KG1 (cell line): ENCODE measurements at places on chromosomes 1 and 21.

DNA sequence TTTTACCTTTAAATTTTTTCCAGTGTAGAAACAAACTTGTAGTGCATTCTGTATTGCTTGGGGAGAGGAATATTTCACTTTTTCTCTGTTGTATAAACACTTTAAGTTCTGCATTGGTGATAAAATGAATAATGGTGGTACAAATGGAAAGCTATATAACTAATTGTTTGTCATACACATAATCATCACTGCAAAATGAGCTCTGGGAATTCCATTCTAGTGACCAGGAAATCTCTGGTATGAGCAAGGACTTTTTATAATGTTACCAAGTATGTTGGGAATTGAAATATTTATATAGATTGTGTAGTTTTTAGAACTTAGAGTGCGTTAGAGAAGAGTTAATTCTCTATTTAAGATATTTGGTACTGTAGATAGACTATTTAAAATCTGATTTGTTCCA is 5.0 kb upstream of the FMN2 start:
- no peak for DNase-seq

- DNase-seq: no peak
These were observed 861 bp upstream of the DRAXIN start for GRCh38 chr1:11690397-11691301.

GRCh38 chr1:203504400-203505250 is 10.7 kb downstream of the OPTC start:
- peak; percentile 46 for DNase-seq

GRCh38 chr1:171220081-171220420 is 28.2 kb upstream of the FMO1 start:
- DNase-seq: no peak

DNA sequence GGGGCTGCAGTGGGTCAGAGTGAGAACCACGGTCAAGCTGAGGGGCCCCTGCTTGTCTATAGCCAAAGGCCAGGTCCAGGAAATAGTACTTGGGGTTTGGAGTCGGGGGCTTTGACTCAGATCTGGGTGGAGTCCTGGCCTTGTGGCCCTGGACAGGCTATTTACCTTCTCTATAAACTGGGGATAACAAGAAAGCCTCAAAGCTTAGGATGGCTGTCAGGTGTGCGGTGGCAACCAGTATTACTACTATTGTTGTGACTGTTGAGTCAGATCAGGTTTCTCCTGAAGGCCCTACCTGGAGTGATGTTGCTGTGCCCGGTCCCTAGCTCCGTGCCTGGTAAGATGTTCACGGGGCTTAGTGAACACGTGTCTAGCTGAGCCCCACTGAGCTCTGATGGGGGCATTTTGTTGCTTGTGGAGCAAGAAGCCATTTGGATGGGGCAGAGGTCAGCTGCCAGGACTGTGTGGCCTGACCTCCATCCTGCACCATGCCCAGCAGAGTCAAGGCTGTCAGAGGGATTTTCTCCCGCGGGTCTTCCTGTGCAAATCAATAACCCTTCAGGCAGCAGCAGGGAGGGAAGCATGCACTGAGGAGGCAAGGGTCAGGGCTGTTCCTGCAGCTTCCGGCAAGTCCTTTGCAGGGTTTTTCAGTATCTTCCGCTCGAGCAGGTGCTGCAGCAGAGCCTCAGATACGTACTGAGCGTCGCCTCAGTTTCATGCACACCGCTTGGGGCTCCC is 170.3 kb downstream of the CAMTA1 start:
- no peak for DNase-seq

- no peak for DNase-seq
These were observed 20.2 kb downstream of the BTG2 start for GRCh38 chr1:203325418-203326091.

GRCh38 chr1:237170149-237170548 is 128.2 kb downstream of the RYR2 start:
- DNase-seq: no peak

DNA sequence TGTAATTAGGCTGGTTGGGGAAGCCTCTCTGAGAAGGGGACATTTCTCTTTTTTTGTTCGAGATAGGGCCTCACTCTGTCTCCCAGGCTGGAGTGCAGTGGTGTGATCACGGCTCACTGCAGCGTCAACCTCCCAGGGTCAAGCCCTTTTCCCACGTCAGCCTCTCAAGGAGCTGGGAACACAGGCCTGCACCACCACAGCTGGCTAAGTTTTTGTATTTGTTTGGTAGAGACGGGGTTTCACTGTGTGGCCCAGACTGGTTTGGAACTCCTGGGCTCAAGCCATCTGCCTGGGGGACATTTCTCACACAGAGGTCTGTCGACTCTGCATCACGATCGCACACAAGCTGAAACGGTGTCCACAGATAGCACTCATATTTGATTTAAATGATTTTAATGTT is 39.7 kb downstream of the HUNK start:
- DNase-seq: no peak

GRCh38 chr1:237120683-237121082 is 78.7 kb downstream of the RYR2 start:
- no peak for DNase-seq

DNA sequence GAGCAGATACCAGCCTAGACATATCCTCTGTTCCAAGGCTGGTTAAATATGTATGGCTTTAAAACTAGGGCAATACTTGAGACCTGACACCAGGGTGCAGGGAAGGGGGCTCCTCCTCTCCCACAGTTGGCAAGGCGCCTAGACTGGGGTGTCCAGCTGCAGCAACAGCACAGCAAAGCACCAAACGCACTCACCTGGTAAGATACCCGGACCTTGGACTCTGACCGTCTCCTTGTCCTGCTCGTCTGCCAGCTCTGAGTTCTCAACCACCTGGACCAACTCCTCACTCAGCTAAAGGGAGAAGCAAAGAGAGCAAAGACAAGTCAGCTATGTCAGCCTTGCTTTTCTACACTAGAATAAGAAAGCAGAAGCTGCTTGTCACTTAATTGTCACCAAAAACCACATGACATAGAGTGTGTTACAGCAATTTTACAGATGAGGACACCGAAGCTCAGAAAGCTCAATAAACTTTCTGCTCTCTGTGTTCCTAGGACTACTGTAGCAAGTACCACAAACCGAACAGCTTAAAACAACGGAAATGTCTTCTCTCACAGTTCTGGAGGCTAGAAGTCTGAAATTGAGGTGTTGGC is 4.4 kb downstream of the PACC1 start:
- no peak for DNase-seq

GRCh38 chr1:233679591-233680373 is 65.9 kb downstream of the KCNK1 start:
- DNase-seq: no peak

DNA sequence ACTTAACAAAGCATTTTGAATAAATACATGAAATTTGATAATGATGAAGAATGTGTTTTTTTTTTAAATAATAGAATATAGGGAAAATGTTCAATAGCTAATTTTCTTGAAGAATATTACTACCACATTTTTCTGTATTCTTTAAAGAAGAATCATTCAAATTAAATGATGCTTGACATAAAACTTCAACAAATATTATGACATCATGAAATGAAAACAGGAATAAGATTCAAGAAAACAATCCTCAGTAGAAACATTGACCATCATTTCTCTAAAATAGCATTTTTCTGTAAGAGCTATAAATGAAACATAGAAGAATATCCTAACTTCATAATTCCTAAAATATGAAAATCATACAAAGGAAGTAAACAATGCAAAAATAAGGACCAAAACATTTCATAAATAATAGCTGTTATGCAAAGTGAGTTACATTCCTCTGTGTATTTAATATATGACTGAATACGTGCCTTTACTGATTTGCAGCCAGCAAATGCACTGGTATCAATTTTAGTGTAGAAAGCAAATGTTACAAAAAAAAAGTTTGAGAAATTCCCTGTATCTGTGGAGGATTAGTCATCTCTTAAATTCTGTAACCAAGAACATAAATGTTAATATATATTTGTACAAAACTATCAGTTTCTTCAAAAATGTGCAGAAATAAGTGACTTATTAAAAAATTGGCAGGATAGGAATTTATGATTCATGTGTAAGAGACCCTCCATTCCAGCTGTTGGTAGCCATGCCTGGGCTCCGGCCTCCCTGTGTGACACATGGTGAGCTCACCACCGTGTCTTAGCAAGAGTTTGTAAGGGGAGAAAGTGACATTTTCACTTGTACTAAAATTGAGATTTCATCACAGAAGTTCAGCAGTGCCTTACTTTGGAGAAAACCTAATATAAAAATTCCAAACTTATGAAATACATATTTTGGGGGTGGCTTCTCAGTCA is 15.0 kb upstream of the PTPN14 start:
- DNase-seq: no peak

GRCh38 chr1:74471470-74471869 is 40.9 kb downstream of the LRRC53 start:
- no peak for DNase-seq

- no peak for DNase-seq
These were observed 37.6 kb downstream of the C1orf87 start for GRCh38 chr1:60035921-60036320.

DNA sequence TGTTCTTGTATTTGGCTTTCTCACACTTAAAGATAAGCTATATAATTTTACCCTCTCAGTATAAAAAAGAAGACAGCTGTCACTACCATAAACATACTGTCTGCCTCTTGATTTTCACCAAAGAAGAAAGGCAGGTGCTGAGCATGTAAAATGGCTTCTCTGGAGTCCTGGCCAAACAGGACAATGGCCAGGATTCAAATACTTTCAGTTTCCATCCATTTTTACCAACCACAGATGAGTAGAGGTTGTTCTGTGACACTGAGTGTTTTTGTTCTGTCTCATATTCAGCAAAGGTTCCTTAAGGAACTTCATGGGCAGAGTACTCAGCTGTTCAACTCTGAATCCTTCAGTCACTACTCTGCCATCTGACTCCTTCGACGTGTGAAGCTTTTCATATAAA is 29.4 kb upstream of the RAB3GAP2 start:
- no peak for DNase-seq

DNA sequence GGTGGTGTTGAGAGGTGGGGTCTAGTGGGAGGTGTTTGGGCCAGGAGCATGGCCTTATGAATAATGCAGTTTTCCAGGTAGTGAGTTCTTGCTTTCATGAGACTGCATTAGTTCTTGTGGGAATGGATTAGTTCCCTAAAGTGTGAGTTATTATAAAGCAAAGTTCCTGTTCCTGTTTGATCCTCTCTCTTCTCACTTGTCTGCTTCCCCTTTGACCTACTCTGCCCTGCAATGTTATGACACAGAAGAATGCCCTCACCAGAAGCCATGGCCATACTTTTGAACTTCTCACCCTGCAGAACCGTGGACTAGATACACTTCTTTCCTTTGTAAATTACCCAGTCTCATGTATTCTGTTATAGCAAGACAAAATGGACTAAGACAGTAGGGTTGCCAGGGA is 53.6 kb downstream of the MAP3K7CL start:
- no peak for DNase-seq

DNA sequence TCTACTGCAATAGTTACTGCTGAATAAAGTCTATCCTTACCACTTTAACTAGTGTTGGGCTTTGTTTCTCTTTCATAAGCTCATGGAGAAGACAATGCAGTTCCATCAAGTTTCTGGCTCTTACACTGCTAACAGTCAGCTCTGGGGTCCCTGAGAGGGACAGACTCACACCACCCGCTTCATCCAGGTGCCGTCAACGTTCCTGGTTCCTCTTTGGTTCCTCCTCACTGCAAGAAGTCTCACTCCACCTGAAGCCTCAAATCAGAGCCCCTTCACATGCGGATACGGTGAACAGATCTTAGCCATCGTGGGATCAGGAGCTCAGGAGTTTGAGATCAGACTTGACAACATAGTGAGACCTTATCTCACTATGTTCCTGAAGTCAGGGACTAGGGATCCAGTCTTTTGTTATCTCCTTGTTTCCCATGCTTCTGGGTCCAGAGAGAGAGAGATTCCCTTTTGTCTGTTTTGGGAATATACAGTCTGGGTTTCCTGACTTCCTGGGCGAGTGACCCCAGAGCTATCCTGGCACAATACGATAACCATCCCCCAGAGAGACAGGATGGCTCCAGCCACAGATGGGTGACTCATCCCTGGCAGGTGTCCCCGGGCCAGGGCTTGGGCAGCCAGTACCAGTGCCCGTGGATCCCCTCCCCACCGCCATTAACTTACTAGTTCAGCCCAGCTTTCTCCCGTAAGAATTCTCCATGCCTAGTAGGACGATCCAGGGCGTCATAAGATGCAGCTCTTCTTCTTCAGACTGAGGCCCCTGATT is 14.3 kb upstream of the PCP4 start:
- DNase-seq: no peak

DNA sequence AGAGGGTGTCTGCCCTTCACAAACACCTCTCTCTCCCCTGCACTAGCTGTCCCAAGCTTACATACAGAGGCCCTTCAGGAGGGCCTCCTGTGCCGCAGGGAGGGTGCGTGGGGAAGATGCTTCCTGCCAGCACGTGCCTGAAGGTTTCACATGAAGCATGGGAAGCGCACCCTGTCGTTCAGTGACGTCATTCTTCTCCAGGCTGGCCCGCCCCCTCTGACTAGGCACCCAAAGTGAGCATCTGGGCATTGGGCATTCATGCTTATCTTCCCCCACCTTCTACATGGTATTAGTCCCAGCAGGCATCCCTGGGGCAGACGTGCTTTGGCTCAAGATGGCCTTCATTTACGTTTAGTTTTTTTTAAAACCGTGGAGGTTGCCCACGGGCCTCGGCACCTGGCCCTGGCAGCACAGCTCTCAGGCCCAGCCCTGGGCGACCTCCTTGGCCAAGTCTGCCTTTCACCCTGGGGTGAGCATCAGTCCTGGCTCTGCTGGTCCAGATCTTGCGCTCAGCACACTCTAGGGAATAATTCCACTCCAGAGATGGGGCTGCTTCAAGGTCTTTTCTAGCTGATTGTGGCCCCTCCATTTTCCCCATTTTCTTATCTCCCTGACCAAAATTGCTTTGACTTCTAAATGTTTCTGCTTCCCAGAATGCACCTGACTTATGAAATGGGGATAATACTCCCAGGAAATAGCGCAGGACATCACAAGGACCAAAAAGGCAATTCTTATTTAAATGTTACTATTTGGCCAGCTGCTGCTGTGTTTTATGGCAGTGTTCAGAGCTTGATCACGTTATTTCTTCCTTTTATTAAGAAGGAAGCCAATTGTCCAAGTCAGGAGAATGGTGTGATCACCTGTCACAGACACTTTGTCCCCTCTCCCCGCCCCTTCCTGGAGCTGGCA is 6.1 kb downstream of the NPPA start:
- no peak for DNase-seq

DNA sequence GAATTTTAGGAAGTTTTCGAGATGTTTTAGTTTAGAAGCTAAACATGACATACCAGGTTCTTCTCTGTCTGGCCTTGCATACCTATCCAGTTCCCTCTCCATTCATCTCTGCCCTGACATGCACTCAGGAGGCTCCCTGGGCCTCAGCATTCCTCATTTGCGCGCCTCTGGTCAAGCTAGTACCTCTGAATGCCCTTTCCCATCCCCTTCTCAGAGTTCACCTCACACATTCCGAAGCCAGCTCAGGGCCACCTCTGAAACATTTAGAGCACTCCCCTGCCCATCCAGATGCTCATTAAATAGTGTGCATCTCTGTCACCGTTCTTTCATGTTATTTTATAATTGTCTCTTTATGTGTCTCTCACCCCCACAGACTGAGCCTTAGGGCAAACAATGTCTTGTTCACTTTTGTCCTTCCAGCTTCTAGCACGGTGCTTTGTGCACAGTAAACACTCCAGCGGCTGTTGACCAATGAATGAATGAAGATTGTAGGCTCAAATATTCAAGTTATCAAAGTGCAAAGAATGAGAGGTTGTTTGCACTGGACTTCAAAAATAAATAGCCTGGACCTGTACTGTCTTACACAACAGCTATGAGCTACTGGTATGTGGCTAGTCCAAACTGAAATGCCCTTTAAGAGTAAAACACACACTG is 1.2 kb upstream of the DHCR24 start:
- no peak for DNase-seq
